SJSA1 (cell line): ENCODE measurements at places on chromosomes 16 and 17. TPM values are rescaled to one million over a fixed set of nuclear protein-coding genes. Genes with fewer than 3 reads are reported as not detected.

PPL gene
- 0.11 TPM in 1 of 2 replicates, not detected in the other for total RNA-seq

DNA sequence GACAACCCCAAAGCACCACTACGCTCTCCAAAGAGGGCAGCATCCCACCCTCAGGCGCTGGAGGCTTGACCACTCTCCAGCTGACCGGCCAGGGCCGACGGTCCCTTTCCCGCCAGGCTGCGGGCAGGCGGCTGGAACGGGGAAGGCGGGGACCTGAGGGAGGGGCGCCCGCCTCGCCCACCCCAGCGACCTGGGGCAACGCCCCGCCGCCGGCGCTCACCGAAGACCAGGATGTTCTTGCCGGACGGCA is 431 bp downstream of the DYNC1LI2 start:
- DNase-seq, result no peak

SHCBP1 gene
- 71.9 and 85.8 TPM in 2 replicates for total RNA-seq

- no peak for DNase-seq
Measured at GRCh38 chr16:51049678-51050376, 101.2 kb downstream of the SALL1 start.

CA4 gene
- not detected in 2 replicates for total RNA-seq

DNA sequence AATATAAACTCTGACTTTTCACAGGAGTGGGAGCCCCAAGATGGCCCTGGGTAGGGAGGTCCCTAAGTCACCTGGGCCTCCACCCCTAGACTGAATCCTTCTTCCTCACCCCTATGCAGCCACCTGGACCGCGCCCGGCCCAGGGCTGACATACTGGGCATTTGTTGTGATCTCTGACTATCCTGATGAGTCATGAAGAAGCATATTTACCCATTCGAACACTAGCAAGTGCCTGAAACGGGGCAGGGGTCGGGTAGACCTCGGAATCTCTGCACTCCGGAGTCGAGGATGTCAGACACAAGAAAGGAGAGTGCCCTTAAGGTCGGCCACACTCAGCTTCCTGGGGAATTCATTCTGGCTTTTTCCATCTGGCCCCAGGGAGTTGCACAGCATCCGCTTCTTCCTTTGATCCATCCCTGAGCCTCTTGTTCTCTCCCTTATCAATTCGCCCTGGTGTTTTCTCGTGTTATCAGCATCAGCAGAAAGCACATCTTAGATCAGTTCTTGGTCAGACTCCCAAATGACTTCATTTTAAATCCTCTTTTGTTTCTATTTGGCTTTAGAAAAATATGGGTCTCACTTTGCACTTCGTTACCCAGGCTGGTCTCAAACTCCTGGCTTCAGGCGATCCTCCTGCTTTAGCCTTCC is 10.4 kb downstream of the METTL22 start:
- no peak for DNase-seq

IRX6 gene
- total RNA-seq, result not detected in 2 replicates

- peak; percentile 91 for DNase-seq
Measured at GRCh38 chr17:50266384-50267073, 7.7 kb upstream of the TMEM92 start.

DNA sequence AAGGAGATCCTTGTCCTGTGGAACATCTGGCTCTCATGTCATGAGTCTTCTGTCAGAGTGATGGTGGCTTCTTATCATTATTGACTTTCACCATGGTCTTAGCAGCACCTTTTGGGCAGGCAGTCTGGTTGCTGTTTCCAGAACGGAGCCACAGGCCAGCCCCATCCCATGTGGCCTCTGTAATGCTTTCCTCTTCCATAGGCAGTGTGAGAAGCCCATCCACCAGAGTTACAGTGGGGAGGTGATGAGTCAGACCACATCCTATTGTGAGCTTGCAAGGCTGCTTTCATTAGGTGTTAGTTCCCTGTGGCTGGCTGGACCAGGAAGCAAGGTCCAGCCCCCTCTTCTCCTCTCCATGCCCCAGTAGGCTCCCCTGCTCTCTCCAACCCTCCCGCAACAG is 30.8 kb upstream of the SPACA3 start:
- DNase-seq, result no peak

MYO1D gene
- 1.1 and 1.7 TPM in 2 replicates for total RNA-seq

- no peak for DNase-seq
Measured at GRCh38 chr17:56351675-56352074, 198.4 kb downstream of the ANKFN1 start.

- no peak for DNase-seq
Measured at GRCh38 chr16:81394966-81395655, 49.5 kb upstream of the CMIP start.

DNAH9 gene
- 0.08 TPM in 1 of 2 replicates, not detected in the other for total RNA-seq

GRCh38 chr17:63193827-63194226 is 227.8 kb downstream of the TANC2 start:
- DNase-seq, result no peak

- no peak for DNase-seq
Measured at GRCh38 chr16:72247821-72248253, 75.9 kb upstream of the PMFBP1 start.

GRCh38 chr17:80381416-80381923 is 33.5 kb upstream of the ENDOV start:
- no peak for DNase-seq

METTL9 gene
- 160 and 196 TPM in 2 replicates for total RNA-seq

- no peak for DNase-seq
Measured at GRCh38 chr16:1181404-1182315, 28.8 kb downstream of the CACNA1H start.

PTX4 gene
- not detected in 2 replicates for total RNA-seq

- DNase-seq, result no peak
Measured at GRCh38 chr16:28175715-28176114, 36.0 kb downstream of the XPO6 start.

DNA sequence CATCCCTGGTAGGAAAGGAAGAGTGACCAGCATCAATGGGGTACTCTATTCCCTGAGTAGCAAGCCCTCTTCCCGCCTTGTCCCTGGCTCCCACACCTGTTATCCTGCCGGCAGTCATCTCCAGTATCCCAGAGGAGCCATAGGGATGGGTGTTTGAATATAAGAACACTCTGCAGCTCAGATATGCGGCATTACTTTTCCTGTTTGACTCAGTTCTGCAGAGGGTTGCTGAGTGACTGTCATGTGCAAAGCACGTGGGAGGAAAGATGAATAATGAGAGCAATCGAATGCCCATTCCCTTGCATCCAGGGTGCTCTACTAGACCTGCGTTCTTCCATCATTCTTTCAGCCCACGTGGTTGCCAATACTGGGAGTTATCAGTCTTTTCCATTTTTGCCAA is 115.1 kb downstream of the PRKCB start:
- no peak for DNase-seq

DNA sequence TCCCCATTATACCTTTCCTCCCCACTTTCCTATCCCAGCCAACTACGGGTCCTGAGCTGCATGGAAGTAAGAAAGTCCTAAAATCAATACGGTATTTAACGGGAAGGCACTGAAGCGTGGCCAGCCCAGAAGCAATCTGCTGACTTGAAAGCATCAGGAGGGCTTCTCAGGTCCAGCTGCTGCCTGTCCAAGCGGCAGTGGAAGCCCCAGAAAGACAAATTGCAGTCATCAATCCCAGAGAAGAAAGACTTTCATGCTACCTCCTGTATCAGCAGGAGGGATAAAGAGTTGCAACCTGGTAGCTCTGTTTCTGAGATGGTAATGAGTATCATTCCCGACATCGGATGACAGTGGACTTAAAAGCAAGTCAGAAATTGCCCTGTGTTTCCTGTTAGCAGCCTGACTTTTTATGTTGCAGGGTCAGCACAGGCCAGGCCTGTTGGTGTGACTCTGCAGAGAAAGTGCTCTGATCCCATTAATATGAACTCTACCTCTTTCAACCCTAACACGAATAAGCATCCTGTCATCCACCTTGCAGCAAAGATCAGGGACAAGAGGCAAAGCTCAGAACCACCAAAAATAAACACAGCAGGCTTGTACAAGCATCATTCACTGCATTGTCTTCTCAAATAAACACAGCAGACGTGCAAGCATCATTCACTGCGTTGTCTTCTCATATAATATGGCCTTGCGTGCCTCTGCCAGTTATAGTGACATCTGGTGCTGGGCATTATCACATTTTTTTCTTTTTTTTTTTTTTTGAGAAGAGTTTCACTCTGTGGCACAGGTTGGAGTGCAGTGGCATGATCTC is 358.6 kb upstream of the CDH11 start:
- DNase-seq, result no peak

GGT6 gene
- total RNA-seq, result not detected in 2 replicates

DNA sequence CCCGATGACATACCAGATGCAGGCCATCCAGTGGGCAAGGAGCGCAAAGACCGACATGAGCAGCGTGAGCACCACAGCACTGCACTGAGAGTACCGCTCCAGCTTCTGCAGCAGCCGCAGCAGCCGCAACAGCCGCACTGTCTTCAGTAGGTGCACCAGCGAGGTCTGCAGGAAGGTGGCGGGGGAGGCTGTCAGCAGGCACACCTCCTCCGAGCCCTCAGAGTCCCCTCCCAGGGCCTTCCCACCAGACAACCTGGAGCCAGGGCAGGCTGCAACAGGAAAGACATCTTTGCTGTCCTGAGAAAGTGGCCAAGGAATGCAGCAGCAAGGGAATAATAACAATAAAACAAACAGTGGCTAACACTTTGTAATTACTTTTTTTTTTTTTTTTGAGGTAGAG is 9.1 kb downstream of the KCNH4 start:
- DNase-seq, result no peak

PRAC2 gene
- total RNA-seq, result not detected in 2 replicates

ASGR2 gene
- total RNA-seq, result not detected in 2 replicates

GRCh38 chr17:41215681-41216080 is 10.8 kb upstream of the KRTAP9-2 start:
- no peak for DNase-seq

HIRIP3 gene
- 20.3 and 28.0 TPM in 2 replicates for total RNA-seq

DNA sequence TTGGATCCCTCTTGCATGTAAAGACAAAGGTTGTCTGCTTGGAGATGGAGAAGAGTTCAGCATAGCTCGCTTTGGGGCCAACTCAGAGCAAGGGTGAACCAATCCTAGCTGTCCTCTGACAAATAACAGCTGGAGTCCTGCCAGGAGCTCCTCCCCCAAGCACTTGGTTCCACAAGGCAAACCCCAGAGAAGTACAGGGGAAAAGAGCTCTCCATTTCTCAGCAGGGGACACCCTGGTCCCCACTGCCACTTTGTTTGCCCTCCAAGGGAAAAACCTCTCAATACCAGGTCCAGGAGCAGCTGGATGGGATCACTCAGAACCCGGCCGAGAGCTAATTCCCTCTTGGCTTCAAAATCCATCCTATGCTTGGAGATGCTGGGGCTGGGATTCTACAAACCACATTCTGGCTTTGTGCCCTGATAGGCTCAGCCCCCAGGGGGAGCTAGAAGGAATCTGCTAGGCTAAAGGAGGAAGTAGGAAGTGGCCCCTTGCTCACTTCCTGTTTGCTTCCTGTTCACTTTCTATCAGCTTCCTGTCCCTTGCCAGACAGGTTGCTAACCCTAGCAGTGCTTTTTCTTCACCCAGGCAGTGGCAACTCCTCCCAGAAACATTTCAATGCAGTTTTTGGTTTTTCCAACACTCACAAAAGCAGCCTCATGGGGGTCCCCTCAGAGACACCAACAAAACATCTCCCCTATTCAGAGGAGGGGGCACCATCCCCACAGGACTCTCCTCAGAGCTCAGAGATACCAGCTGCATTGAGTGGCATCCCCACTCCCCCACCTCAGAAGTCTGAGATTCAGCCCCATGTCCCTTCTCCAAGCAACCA is 30.7 kb downstream of the CDRT4 start:
- peak; percentile 28 for DNase-seq

DNA sequence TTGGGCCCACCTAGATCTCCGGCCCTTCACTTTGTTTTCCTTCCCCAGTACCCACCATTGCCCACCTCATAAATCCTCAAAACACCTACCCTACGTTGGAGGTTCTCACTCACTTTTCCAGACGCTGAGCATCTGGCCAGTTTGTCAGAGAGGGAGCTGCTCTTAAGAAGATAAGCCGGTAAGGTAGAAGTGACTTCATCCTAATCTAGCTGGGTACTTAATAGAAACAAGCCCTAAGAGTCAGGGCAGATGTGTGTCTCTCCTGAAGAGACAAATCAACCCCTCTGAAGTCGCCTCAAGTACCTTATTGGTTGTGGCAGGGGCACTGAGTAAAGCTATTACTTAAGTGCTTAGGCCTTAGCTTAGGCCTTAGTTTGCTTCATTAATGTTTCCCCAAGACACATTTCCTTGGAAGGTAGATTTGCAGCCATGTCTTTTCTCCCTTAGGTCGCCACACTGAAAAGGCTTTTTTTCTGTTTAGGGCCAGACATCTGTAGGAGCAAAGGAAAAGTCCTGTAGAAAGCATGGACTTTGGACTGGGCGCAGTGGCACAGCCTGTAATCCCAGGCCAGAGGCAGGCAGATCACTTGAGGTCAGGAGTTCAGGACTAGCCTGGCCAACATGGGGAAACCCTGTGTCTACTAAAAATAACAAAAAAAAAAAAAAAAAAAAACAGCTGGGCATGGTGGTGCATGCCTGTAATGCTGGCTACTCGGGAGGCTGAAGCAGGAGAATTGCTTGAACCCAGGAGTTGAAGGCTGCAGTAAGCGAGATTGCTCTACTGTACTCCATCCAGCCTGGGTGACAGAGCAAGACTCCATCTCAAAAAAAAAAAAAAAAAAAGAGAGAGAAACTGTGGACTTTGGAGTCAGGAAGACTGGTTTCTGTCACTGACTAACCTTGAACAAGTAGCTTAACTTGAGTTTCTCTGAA is 1.0 kb downstream of the TACO1 start:
- DNase-seq, result no peak

- no peak for DNase-seq
Measured at GRCh38 chr16:54816471-54816870, 114.2 kb upstream of the IRX5 start.

GPR179 gene
- total RNA-seq, result 0.05 TPM in 1 of 2 replicates, not detected in the other

GRCh38 chr17:43434902-43435319 is 36.1 kb downstream of the ARL4D start:
- no peak for DNase-seq

SSTR5 gene
- not detected in 2 replicates for total RNA-seq

ASPA gene
- 0.18 TPM in 1 of 2 replicates, not detected in the other for total RNA-seq

DNA sequence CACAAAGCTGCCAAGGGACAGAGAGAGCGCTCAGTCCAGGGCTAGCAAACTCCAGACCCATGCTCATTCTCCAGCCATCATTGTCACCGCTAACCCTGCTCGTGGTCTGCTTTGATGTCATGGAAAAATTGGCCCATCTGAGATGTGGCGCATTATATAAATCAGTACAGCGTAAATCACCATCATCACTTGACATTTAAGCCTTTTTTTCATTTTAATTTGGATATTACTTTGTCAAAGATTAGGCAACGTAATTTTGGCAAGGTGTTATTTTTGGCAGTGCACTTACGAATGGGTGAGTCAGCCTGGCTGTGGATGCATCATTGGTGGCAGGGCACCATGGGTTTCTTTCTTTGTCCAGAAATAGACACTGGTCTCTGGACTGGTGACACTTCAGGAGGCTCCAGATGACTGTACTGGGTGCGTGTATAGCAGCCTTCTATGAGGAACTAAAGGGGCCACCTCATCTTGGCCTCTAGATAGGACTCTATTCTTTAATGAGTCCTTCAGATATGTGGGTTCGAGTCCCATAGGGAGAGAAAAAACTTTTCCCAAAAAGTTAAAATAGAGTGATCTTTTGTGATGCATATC is 166.3 kb downstream of the MSI2 start:
- DNase-seq, result peak; percentile 69

- no peak for DNase-seq
Measured at GRCh38 chr17:15511142-15511541, 43.7 kb upstream of the CDRT4 start.

GDPD3 gene
- 0.50 TPM in 1 of 2 replicates, not detected in the other for total RNA-seq
